Stimulated activated CD4-positive, alpha-beta T cell treated with anti-CD3 and anti-CD28 coated beads, Interleukin-1b, Interleukin-23, amount 100 ng/mL, for 24 hours (primary cell): ENCODE measurements at places on chromosomes 7 and 10.

DNA sequence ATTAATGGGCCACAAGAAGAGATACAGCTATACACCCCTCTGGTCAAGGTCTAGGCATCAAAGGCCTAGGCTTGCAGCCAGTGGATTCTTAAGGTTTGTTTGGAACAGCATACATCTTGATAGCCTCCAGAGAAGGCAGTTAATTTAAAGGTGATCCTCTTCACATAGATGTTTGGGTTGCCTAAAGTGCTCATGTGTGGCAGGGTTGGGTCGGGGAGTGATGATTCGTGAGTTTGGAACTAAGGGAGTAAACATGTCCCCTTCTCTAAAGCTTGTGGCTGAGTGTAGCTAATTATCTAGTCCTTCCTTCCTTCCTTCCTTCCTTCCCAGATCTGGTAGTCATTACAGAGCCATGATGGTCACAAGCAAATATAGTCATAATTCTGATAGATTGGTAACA lies 12.4 kb downstream of the PCLO start:
- DNase-seq = no peak

DNA sequence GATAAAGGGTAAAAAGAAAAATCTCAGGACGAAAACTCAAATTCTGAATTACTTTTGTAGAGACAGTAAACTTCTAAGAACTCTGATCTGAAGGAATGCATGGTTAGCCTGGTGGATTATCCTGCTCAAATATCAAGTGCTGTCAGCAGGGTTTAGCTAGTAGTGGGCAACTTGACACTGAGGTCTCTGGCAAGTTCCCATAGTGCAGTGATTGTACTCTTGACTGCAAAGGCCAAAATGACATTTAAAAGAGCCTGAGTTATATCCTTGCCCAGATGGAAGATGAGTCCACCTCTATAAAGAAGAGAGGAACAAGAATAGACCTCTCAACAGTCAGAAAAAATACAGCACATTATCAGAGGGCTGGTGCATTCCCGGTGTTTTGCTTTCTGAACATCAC lies 304.5 kb upstream of the IMMP2L start:
- no peak for DNase-seq

DNA sequence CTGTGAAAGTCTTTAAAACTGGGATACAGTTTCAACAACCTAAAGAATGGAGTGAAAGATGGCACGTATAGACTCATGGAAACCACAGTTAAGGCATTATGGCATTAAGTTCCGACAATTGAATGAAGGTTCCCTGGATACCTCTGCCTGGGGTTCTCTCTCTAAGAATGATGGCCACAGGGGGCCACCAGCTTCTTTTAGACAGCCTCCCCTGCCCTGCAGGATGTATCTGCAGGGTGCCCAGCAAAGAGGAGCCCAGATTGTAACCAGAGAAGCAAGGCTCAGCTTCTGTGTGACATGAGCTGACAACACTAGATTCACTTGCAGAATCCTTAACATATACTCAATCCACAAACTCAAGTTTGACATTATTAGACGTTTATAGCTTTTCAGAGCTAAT lies 645.4 kb downstream of the PARD3 start:
- DNase-seq = no peak

- DNase-seq = no peak
Observed at GRCh38 chr7:154759989-154760388, 242.9 kb downstream of the PAXIP1 start.

DNA sequence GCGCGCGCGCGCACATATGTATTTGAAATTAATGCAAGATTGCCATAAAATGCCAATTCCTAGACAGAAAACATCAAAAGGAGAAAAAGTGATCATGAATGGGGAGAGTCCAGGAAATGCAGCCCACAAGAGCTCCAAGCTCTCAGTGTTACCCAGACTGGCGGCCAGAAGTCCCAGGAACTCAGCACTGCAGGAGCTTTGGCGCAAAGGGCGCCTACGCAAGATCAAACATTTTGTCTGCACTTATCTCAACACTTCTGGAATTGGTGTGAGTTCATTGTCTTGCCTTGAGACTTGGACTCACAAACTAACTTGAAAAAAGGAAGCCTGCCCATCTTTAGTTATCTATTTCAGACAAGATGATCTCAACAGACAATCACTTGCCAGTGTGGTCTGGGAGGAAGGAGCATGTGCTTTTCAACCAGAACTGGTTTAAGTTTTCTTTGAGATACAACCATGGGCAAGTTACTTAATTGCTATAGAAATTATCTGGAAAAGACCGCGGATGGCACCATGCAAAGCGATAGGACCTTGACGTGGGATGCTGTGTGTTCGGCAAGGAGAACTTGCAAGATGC lies 77.2 kb downstream of the KIAA1549 start:
- no peak for DNase-seq

GRCh38 chr10:43595739-43596298 lies 10.4 kb upstream of the ZNF485 start:
- DNase-seq = no peak

DNA sequence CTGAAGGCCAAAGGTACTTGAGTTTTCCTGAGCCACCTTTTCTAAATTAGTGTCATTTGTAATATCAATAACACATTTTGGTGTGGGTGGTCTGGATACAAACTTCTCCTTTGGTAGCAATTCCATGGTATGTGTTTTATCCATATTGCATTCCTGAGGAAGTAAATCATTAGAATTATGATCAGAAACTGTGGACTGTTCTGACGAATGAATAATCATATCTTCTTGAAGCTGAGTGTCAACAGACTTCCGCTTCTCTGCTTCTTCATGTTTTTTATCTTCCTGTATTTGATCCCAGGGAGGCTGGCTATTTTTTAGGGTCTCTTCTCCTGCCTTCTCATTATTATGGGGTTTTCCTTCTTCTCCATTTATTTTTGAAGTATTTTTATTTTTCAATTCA lies 81.4 kb downstream of the NRBF2 start:
- no peak for DNase-seq

GRCh38 chr7:112446431-112446830 lies 3.8 kb upstream of the IFRD1 start:
- no peak for DNase-seq

- DNase-seq = no peak
Observed at GRCh38 chr10:132279873-132280645, 27.7 kb downstream of the STK32C start.

GRCh38 chr10:126058507-126058906 lies 162.1 kb downstream of the FANK1 start:
- DNase-seq = no peak

- no peak for DNase-seq
Observed at GRCh38 chr7:44279731-44280505, 45.5 kb downstream of the CAMK2B start.

DNA sequence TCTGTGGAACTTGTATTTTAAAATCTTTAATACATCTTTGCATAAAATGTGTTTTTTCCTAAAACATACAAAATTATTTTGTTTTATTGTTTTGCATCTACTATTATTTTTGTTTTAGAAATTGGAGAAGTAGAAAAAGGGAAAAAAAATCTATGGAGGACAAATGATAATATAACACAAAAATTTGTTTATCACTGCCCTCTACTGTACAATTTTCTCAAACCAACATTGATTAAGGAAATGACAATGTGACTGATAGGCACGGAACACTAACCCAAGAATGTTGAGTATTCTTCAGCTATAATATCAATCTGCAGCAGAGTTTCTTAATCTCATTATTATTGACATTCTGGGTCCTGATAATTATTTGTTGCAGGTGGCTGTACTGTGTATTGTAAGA lies 9.5 kb upstream of the ING3 start:
- no peak for DNase-seq

DNA sequence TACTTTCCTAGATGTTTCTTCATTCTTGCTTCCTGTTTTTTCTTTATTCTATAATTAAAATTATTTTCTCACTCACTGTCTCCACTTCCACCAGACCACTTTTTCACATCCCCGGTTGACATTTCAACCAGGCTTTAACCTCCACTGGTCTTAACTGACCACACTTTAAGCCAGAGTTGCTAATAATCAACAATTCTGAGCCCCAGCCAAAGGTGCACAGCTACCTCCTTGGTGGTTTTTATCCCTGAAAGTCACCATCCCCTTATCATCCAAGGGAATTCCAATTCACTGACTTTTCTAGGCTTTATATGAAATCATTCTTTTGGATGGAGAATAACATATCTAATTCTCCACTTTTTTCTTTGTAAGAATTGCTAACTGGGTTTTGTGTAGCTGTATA lies 138.9 kb downstream of the FRMD4A start:
- DNase-seq = no peak

DNA sequence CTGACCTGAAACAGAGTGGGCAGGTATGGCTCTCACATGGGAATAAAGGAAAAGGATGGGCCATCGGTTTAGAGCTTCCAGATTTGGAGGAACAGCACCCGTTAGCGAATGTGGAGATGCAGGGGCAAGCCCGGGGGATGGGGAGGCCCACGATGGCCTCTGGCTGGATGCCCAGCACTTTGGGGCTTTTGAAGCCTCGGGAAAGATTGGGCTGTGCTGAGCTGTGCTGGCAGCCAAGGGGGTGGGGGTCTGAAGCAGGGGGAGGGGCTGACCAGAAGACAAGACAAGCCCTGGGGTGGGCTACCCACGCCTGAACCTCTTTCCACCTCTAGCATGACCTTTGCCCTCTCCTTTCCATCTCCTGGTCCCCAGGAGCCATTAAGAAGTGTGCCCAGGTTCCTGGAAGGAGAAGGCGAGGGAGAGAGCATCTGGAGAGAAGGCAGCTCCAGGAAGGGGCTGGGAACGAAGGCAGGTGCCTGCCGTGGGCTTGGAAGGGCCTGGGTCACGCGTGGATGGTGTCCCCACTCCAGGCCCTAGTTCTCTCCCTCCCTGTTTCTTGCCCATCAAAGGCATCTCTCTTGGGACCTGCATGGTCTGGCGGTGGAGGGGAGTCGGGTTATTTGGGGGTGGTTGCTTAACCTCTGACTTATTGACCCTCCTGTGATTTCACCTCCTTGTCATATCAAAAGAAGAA lies 39.7 kb downstream of the JAKMIP3 start:
- DNase-seq = no peak
